A549 treated with DMSO at 1 μM for 4 hours (cell line): ENCODE measurements at places on chromosomes 5 and 9. TPM values are rescaled to one million over a fixed set of nuclear protein-coding genes. Genes with fewer than 3 reads are reported as not detected.

Gene CLTA
- 280 to 428 TPM (median 379 TPM) in 5 replicates for total RNA-seq

Gene NRG2
- 2.0 to 2.3 TPM (median 2.2 TPM) in 5 replicates for total RNA-seq

Gene TMC1
- 0.05 to 0.19 TPM in 2 of 5 replicates, not detected in the others for total RNA-seq

Gene SLC6A3
- total RNA-seq, result 0.09 to 0.25 TPM (median 0.10 TPM) in 5 replicates

Gene IL9
- total RNA-seq, result not detected in 5 replicates
